ENCODE measurements at places on chromosomes 2 and 18. TPM values are rescaled to one million over a fixed set of nuclear protein-coding genes. Genes with fewer than 3 reads are reported as not detected.

GRCh38 chr2:50018292-50018691, 864.0 kb upstream of the FSHR start:
- DNase-seq = no peak

- DNase-seq = no peak
Observed at GRCh38 chr2:152453129-152453911, 118.3 kb downstream of the FMNL2 start.

GRCh38 chr2:100733391-100734187, 86.3 kb upstream of the NPAS2 start:
- DNase-seq = no peak

Gene DDX1
- total RNA-seq = 90.7 TPM
